Head of caudate nucleus (tissue), 42 donors: ENCODE measurements at places on chromosomes 12 and 14.

DNA sequence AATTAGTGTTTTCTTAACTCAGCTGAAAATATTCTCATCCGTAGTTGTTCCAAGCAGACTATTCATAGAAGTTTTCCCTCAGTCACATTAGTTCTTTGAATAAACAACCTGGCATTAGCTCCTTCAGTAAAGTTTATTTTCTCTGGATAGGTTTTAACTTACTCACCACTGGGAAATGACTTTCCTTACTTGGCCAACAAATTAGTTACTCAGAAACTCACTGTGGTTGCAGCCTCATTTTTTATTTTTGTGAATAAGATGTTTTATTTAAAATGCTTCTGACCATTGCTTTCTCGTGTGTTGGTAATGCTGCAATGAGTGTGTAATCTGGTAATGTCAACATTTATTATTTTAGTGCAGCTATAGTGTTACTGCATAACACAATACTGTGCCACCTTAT, 74.9 kb downstream of the NOVA1 start:
- no peak for DNase-seq

DNA sequence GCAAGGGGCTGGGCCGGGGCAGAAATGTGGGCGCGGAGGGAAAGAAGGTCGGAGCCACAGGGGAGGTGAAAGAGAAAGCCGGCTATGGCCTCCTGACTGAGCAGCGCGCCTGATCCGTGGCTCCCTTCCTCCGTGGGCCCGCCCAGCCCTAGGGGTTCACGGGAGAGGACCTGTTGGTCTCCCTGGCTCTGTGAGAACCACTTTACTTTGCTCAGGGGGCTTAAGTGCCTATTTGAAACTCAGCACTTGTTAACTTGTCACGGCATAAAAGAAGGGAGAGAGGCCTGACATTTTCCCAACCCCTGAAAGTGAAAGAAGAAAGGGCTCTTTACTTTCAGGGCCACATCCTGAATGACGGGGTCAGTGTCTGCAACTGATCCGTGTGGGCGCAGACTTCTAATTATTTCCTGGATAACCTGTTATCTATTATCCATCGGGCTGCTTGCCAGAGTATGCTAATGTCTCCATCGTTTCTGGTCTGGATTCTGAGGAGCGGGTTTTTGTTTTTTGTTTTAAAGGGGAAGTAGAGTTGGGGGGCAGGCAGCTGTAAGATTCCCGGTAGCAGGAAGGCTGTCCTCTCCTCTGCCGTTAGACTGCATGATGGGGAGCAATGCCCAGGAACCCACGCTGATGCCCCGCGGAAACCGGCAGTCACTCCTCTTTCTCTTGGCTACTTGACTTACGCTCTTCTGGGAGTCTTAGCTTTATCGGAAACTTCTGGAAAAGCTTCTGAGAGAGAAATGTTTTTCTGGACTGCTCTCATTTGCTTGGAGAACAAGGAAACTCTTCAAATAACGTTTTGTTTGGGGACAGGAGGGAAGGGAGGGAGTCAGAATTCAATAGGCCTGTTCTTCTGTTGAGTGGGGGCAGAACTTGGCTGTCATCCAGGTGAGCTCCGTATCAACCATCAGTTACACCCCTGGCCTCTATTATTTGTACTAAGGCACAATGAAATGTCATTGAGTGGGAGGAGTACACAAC, 127.7 kb upstream of the MAX start:
- peak; percentile 88 for DNase-seq

GRCh38 chr12:50537538-50537919, 32.7 kb downstream of the DIP2B start:
- no peak for DNase-seq

DNA sequence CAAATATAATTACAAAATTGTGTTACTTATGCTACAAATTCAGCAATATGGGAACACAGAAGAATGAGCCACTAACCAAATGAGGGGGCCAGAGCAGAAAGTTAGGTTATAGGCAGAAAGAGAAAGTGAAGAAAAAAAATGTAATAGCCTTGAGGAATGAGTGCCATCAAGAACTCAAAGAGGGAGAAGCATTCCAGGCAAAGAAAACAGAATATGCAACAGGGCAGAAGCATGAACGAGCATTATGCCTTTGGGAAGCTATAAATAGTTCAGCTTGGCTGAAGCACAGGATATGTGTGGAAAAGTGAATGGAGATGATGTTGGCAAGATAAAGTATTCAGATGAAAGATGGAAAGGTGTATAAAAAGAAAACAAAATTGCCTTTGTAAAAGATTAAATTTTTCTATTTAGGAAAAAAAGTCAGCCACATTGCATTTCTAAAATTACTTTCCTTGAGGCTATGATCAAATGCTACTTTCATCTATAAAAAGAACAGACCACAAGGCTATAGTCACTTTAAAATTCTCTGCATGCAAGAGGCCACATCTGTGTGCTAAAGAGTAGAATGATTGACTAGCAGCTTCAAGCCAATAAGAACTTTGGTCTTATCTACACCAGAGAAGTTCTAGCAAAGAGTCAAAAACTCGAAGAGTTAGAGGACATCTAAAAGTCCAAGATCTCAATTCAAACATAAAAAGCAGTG, 193.6 kb upstream of the GARIN6 start:
- DNase-seq: no peak

GRCh38 chr14:79573486-79573885, 637.8 kb downstream of the DIO2 start:
- DNase-seq: no peak

GRCh38 chr12:1291601-1292332, 300.7 kb downstream of the ERC1 start:
- no peak for DNase-seq

- no peak for DNase-seq
These were observed 391.0 kb upstream of the RGS6 start for GRCh38 chr14:71541271-71541670.

DNA sequence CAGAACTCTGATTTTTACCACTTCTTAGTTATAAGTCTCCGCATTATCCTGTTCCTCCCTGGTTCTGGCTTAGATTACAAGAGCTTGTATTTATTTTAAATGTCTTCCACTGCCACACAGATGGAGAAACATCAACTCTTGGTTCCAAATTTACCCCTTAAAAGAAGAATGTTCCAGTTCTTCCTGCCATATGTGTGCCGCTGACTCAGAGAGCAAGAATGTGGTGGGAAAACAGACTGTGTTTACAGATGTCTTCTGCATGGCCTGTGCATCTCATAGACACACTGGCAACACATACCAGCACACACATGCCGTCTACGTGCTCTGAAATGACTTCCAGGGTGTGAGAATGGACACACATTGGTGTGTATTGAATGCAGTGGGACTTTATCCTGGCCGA, 383.0 kb downstream of the LRIG3 start:
- DNase-seq: no peak

- no peak for DNase-seq
These were observed 15.2 kb upstream of the CDK2AP1 start for GRCh38 chr12:123286652-123287373.

DNA sequence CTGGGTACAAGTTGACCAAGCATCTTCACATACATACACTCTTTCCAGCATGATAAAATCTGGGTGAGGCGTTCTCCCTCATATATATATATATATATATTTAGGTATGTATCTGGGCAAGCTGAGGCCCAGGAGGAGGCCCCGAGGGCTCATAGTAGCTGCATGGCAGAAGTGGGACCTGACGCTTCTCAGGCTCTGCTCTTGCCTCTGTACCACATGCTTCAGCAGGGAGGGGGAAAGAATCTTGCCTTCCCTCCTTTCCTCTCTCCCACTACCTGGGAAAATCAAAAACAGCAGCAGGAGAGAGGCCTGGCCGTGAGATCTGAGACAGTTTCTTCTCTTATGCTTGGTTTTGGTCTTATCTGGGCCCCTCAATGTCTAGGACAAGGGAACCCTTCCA, 9.2 kb downstream of the PPP1R1A start:
- peak; percentile 43 for DNase-seq

GRCh38 chr12:25988505-25988904, 30.0 kb downstream of the RASSF8 start:
- no peak for DNase-seq

DNA sequence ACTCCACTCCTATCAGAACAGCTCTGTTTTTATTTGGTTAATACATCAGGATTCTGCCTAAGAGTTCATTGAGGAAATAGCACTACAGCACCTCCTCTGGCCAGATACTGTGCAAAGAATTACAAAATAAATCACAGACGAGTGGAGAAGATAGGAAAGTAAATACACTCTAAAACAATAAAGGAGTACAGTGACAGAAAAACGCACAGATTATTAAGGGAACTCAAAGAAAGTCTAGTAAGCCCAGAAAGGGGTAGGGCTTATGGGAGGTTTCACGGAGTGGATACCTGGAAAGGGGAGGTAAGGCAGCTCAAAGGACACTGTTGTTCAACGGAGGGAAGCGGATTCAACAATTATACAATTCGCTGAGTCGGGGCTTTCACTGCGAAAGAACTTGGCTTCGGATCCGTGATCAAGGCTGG, 5.5 kb downstream of the OR10AD1 start:
- no peak for DNase-seq

DNA sequence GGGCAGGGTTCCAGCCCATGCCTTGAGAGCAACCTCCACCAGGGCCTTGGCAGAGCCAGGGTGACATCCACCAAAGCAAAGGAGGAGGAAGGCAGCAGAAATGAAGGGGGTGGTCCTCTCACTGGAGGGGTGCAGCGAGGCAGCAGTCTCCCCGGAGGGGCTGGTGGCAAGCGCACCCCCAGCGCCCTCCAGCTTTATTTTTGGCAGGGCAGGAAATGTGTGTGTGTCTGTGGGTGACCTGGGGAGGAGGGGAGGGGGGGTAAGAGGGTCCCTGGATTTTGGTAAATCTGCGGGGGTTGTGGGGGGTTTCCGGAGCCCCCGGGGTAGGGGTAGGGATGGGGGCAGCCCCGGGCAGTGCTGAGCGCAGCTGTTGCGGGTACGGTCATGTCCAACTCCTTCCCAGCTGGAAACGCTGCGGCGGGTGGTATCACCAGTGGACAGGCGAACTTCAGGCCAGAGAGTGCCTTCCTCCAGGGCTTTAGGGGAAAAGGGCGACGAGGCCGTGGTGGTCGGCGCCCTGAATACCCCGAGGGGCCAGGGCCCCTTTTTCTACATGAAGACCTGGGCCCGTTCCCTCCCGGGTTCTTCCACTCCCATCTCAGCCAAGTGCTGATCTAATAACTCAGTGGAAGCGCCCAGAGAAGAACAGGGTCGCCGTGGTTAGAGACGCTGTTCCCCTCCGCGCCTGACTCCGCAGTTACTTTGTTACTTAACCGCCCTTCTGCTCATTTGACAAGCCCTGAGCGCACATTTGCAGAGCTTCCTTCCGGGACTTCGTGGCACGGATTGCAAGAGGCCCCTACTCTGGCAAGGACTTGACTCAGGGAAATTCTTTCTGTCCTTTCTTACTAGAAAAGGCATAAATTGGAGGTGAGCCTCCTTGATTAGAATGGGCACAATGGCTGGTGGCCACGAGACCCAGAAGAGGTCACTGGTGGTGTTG, 55.2 kb downstream of the FOS start:
- DNase-seq: peak; percentile 14

DNA sequence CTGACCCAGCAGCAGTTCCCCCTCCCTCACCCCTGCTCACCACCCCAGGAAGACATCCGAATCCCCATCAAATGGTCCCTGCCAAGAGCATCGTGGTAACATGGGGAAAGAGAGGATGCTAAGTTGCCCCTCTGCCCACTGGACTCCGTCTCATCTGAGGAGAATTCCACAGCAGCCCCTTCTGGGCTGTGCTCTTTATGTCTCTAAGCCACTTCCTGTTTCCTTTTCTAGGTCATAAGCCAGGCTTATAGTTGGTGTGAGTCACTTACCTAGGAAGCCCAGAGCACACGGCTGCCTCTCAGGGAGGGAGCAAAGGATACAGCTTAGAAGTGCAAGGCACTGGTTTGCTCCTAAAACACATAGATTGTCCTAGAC, 76.0 kb downstream of the VCPKMT start:
- no peak for DNase-seq

- no peak for DNase-seq
These were observed 7.5 kb downstream of the RESF1 start for GRCh38 chr12:31966558-31967205.

GRCh38 chr14:77495334-77495733, 3.3 kb downstream of the ISM2 start:
- DNase-seq: no peak

DNA sequence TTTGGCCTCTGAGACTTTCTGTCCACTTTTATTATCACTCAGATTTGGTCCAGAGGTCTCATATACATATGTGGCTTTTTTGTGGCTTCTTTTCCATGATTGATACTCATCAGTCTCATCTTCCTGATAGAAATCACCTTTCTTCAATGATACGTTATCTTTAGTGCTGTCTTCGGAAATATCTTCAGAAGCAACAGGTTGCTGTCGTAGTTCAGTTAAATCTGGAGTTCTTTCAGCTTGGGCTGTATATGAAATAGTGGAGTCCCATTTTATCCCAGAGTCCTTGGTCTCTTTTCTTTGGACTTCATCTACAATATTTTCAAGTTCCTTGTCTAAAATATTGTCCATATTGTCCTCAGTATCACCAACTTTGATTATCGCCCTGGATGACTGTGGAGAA, 41.0 kb downstream of the FAM186A start:
- no peak for DNase-seq

DNA sequence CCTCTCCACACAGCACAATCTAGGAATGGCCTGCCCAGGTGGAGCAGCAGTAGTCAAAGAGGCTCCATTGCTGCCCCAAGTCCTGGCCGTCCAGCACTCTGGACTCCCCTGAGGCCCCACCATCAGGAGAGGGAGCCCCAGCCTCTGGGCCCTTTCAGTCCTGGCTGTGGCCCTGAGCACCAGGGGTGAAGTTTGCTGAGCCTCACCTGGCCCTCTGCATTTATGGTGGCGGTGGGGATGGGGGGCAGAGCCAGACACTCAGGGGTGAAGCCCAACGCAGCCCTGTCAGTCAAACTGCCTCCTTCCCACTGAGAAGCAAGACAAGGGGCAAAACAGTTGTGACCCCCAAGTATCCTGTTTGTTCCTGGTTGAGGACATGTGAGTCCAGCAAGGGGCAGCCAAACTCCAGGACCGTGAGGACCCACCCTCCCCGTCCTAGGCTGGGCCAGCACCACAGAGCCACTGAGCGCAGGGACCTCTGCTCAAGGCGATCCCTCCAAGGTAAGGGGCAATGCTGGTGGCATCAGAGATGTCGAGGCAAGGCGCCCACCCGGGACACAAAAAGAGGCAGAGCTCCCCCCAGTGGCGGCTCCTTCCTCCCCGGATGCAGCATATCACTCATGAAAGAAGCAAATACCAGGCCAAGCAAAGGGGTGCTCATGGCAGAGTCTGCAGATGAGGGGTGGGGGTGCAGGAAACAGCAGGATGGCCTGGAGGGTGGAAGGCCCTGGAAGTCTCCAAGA, 4.8 kb upstream of the AMN start:
- peak; percentile 79 for DNase-seq
